ENCODE measurements at places on chromosomes 2 and 18.

- DNase-seq: no peak
Measured at GRCh38 chr2:120558847-120559246, 176.8 kb upstream of the GLI2 start.

- DNase-seq: no peak
Measured at GRCh38 chr2:43405829-43406228, 179.4 kb upstream of the ZFP36L2 start.

DNA sequence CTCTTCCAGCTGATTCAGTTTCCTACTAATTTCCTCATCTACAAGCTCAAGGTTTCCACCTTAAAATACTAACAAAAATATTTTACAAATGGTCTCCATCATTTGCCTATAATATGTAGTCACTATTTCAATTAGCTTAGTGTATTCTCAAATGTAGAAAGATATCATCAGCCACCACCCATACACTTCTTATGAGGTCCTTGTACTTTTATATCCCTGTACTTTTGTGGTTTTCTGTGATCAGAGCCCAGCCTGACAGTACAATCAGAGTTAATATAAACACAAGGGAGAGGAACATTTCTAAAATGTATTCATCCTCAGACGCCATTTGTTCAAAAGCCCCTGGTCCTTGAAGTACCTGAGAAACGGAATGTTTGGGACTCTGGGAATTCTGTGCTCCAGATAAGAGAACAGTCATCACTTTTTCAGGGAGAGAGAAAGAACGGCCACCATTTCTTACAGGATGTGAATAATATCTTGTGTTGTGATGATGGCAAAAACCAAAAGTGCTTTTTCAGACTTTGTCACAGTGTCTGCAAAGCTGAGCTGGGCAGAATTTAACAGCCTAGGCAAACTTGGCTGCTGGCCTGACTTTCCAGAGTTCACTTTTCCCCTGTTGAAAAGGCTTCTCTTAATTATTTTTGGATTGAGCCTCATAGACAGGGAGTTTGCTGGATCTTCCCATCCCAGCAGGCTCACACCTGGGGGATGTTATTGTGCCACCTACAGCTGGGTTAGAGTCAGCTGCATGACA lies 361.7 kb upstream of the ACVR2A start:
- no peak for DNase-seq

- no peak for DNase-seq
Measured at GRCh38 chr2:238879621-238880377, 31.9 kb downstream of the TWIST2 start.
